Activated T-cell treated with anti-CD3 and anti-CD28 coated beads for 4 hours (primary cell): ENCODE measurements at places on chromosomes 4 and X.

DNA sequence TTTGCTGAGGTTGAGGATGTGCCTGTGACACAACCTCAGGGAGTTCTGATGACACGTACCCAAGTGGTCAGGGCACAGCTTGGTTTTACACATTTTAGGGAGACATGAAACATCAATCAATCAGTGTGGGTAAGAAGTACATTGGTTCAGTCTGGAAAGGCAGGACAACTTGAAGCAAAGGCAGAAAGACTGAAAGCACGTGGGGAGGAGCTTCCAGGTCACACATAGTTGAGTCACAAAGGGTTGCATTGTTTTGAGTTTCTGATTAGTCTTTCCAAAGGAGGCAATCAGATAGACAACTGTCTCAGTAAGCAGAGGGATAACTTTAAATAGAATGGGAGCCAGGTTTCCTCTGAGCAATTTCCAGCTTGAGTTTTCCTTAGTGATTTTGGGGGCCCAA lies 1910.0 kb upstream of the AGA start:
- DNase-seq = no peak

GRCh38 chr4:174137698-174138097 lies 145.8 kb downstream of the FBXO8 start:
- DNase-seq = no peak

GRCh38 chr4:173371292-173372192 lies 788 bp downstream of the SAP30 start:
- peak; percentile 11 for DNase-seq

DNA sequence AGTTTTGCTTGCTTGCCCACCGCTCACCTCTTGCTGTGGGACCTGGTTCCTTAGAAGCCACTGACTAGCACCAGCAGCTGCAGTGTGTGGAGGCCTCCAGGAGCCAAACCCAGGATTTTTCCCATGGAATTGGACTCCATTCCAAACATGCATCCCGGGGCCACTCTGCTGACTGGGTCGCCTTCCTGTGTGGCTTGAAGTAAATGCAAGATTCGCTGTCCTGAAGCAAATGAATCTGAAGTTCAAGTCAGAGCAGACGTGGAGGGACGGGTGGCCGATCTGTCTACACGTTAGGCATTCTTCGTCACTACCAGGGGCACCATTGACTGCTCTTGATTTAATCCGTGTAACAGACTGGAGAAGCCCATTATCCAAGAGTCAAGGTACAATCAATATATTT lies 109.0 kb downstream of the SHOX start:
- no peak for DNase-seq

GRCh38 chr4:1239141-1239949 lies 9.6 kb downstream of the CTBP1 start:
- no peak for DNase-seq

GRCh38 chr4:71553605-71554004 lies 214.8 kb downstream of the SLC4A4 start:
- DNase-seq = no peak

- DNase-seq = peak; percentile 30
These were observed 6.4 kb upstream of the GSX2 start for GRCh38 chr4:54093324-54094240.

DNA sequence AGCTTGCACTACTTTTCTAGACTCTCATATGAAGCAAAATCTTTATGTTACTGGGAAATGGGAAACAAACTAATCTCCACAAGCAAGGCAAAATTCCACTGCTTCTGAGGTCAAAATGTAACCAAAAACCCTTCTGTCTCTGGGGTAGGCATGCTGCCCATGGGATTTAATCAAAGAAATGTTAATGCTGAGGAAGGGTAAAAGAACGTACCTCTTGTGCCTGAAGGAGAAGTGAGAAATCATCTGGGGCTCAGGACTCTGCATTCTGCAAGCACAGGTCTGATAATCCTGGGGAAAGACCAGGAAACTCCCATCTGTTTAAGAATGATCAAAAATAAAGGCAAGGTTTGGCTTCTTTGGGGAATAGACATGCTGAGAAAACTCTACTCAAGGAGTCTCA lies 184.7 kb downstream of the GRID2 start:
- DNase-seq = no peak

DNA sequence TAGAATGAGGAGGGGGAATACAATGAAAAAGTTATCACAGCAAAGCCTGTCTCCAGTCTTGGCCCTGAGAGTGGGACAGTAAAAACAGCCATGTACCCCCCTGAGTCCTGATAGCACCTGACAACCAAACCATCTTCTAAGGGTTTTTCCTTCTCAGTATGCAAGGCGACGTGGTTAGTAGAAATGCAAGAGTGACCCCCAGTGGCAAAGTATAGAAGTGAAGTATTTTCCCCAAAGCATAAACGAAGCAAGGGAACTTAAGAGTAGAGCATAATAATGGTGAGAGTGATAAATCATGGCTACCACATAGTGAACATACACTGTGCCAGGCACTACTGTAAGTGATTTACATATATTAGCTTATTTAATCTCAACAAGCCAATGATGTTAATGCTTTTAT lies 52.8 kb downstream of the FAM47C start:
- no peak for DNase-seq

GRCh38 chr4:37463033-37463856 lies 218.7 kb downstream of the NWD2 start:
- DNase-seq = no peak

DNA sequence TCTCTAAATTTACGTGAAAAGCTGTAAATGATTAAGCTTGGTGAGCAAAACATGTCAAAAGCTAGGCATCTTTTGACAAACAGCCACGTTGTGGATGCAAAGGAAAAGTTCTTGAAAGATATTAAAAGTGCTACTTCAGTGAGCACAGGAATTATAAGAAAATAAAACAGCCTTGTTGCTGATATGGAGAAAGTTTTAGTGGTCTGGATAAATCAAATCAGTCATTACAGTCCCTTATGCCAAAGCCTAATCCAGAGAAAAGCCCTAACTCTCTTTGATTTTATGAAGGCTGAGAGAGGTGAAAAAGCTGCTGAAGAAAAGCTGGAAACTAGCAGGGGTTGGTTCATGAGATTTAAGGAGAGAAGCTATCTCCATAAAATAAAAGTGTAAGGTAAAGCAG lies 487.2 kb downstream of the CCSER1 start:
- no peak for DNase-seq

DNA sequence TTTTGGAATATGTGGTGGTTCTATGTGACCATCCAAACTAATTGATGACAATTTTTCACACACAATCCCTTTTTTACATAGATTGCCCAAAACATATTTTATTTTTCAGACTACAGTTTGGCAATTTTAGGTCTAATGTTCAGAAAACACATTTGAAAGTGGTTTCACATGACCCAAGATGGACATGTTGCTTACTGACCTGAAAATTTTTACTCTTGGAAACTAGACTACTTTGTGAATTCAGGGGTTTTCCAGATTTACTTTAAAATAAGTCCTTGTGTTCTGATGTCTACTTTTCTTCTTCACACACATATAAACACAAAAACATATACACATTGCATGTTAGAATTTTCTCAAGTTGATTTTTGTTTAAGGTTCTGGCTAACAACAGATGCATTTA lies 79.5 kb downstream of the HMGB2 start:
- no peak for DNase-seq

- no peak for DNase-seq
These were observed 31.0 kb downstream of the SLC9B1 start for GRCh38 chr4:102988429-102989020.

DNA sequence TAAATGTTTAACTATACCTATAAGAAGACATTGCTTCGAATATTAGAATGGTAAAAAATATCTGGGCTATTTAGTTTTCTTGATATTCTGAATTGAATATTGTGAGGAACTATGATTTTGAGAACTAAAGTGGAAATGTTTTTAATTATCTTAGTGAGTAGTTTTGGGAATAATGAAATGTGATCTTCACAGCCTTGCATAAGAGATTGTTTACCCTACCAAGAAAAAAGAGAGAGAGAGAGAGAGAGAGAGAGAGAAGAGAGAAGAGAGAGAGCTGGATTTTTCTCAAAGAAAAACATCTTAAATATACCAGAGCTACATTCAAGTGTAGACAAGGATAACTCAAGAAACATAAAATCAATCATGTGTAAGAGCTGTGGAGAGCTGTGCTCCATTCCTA lies 148.7 kb upstream of the MAD2L1 start:
- DNase-seq = no peak

DNA sequence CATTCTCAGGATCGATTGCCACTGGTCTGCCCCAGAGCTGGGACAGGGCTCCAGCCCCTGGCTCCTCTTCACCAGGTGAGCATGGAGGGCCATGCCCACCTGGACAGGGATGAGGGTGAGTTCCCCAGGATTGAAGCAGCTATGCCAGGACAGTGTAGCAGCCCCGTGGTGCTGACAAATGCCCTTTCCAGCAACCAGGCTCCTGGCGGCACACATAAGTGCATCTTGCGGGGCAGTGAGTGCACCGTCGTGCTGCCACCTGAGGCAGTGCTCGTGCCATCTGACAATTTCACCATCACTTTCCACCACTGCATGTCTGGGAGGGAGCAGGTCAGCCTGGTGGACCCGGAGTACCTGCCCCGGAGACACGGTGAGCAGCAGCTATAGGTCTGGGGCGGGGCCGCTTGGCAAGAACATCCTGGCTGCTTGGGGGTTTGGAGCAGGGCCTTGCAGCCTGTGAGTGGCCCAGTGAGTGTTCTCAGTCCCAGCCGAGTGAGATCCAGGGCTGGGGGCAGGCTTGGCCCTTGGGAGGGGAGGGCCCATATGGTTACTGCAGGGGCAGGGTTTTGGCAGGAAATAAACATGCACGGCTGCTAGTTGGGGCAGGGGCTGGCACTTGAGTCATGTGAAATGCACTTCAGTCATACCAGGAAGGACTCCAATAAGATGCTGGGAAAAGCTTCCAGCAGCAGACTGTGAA lies 6.1 kb downstream of the IL9R start:
- DNase-seq = no peak

DNA sequence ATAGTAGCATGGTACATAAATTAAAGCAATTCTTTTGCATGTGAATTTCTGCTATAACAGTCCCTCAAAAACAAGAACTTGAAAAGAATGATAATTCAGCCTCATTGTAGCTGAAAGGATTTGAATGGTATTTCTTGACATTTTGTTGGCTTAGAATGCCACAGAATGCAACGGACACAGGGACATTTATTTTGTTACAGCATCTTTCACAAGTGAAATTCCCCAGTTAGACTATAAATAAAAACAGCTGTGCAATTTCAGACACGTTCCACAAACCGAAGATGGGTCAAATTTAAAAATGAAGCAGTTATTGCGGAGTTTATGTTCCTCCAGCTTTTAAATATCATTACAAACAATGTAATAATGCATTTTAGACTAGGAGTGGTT lies 82.8 kb upstream of the AMELX start:
- DNase-seq = no peak

- DNase-seq = no peak
These were observed 379.9 kb downstream of the ADAM29 start for GRCh38 chr4:175297965-175298565.

- no peak for DNase-seq
These were observed 2.6 kb downstream of the INTS6L start for GRCh38 chrX:135522878-135523693.

DNA sequence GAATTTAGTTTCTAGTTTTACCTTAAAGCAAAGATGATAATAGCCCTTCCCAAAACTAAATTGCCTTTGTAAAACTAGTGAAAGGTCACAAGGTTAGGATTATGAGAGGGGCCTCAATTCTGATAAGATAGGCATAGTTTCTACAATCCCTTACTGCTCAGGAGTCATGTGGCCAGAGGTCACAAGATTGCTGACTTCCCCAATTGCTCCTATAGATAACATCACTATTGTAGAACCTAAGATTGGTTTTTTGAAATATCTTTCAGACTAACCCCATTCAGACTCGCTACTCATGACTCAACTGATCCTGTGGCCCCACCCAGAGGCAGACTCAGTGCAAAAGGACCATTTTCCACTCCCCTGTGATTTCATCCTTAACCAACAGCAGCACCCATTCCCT lies 70.3 kb downstream of the SCD5 start:
- DNase-seq = no peak

GRCh38 chr4:102809190-102809589 lies 18.2 kb downstream of the UBE2D3 start:
- DNase-seq = no peak

GRCh38 chr4:38759113-38759789 lies 23.5 kb downstream of the TLR10 start:
- DNase-seq = peak; percentile 63

GRCh38 chr4:163614866-163615265 lies 120.4 kb downstream of the TMA16 start:
- no peak for DNase-seq

DNA sequence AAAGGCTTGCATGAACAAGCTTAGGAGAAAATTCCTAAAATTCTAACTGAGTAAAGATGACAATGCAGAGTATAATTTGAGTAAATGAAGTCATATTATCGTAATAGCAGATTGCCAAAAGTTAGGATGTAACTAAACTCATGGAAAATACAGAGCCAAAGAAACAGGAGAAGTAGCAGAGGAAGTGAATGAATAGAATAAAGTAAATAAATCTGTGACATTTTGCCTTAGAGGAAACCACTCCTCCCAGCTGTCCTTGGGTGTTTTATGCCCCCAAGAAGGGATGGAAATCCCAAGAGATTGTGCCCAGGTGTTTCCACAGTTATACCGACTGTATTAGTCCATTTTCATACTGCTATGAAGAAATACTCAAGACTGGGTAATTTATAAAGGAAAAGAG lies 1.9 kb upstream of the BMX start:
- DNase-seq = no peak

DNA sequence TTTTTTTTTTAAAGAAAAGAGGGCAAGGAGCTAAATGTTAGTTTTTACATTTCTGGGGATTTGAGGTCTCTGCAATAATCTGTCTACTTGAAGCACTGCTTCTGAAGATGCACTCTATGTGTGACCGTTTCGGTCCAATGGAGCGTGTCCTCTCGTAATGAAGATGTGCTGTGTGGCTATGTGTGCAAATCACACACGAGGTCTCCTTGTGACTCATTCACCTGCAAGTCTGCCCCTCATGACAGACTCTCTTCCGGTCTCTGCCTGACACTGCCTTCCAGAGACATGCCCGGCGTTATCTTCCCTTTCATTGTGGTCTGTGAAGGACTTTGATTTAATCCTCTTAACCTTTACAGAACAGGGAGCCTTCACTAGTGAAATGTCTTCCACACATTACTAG lies 84.3 kb downstream of the TRAM1L1 start:
- DNase-seq = no peak

DNA sequence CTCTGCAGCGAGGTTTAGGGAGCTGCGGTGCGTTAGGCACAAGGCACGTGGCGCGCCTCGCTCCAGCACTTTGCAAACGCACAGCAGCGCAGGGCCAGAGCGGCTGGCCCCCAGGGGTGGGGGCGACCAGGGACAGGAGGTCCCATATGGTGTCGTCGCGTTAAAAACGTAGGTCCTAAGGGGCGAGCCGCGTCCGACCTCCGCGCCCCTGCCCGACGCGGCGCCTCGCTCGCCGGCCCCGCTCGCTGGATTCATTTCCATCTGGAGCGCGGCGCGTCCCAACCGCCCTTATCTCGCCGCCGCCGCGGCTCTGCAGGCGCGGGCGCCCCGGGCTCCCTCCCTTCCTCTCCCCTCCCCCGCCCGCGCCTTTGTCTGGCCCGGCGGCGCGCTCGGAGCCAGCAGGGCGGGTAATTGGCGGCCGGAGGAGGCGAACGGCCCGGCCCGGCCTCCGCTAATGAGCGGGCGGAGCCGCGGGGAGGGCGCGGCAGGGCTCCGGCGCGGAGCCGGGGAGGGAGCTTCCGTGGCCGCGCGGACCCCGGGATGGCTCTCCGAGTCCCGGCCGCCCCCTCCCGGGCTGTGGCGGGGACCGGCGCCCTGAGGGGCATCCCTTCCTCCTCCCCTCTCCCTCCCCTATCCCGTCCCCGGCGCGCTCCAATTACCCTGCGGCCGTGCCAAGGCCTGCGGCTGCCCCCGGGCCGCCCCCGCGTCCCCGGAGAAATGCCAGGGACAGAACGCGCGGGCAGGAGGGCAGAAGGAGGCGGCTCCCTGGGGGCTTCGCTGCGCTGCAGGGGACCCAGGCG lies 409.0 kb downstream of the BCOR start:
- DNase-seq = peak; percentile 1
